ENCODE measurements at places on chromosomes 2 and 18. TPM values are rescaled to one million over a fixed set of nuclear protein-coding genes. Genes with fewer than 3 reads are reported as not detected.

GRCh38 chr2:151191001-151191400 is 70.7 kb downstream of the RBM43 start:
- no peak for DNase-seq

DNA sequence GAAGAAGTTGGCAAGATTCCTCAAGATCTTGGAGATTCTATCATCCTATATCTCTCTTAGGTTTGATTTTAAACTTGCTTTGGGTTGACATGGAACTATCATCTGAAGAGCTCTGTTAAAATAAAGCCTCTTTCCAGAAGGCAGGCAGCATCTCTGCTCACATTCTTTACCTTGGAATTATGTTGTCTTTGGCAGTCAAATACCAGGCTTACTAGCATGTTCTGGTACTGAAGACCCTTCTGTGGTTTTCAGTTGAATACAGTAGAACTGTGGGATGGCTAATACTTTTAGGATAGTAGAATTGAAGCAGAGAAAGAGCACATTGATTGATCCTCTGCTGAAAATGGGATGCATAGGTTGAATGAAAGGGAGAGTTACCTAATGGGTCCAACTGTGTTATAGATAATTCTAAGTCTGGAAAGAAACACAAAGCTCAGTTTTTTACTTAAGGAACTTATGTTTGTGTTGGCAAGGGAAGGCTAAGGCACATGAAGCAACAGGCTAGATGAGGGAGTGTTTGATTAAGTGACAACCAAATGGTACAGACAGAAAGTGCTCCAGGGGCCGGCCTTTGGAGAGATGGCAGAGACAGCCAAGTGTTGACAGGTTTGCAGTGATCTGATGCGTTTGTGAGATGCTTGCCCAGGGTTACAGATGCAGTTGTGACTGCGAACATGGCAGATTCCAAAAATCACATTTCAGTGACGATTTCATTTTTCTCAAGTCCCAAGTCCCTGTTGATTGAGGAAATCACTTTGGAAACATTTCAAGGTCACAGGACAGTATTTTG is 397.9 kb downstream of the MEIS1 start:
- DNase-seq: no peak

DNA sequence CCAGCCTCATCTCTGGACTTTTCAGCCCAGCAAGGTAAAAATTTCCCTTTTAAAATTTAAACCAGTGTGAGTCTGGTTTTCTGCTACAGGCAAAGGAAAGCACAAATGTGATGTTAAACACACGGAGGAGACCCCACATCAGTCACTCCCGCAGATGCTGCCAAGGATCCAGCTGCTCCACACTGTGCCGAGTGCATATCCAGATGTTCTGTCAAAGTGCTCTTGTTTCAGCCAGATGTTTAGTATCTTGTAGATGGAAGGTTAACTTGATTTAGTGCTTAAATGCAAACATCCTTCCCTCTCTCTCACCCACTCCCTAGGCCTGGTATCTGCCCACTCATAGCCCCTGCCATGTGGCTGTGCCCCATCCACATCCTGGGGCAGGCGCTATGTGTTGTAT is 15.8 kb upstream of the ATOH8 start:
- DNase-seq: no peak

DNA sequence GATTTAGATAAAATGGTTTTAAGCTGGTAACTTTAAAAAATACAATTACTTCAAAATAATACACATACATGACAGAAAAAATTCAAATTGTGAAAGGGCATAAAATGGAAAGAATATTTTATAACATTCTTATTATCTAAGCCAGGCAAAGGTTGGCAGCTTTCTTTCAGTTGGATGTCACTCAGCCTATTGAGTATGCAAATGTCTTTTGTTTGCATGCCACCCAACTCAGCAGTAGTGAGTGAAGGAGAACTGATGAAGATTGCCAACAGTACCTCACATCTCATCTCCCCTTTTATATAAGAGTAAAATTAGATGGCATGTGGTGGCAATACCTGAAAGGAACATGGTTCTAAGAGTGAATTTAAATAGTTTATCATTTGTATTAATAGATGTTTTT is 24.8 kb downstream of the BMPR2 start:
- no peak for DNase-seq

DNA sequence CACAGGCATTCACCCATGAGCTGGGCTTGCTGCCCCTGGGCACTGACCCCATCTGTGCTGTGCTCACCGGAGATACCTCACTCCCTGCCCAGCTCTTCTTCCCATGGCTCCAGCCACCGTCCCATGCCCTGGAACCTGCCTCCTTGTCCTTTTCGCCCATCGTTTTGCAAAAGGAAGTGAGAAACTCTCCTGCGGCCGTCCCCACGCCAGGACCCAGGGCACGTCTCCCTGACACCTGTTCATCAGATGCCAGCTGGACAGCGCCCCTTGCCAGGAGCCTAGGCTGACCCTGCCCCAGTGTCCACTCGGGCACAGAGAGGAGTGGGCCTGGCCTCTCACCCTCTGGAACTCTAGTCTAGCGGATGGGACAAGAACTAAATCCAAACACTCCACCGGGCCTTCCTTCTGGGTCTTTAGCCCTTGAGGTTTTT is 238.6 kb downstream of the SEPTIN10 start:
- no peak for DNase-seq

GRCh38 chr2:240725671-240726070 is 34.0 kb downstream of the AQP12A start:
- no peak for DNase-seq

- no peak for DNase-seq
These were observed 225.2 kb downstream of the ZNF521 start for GRCh38 chr18:25126751-25127150.

DNA sequence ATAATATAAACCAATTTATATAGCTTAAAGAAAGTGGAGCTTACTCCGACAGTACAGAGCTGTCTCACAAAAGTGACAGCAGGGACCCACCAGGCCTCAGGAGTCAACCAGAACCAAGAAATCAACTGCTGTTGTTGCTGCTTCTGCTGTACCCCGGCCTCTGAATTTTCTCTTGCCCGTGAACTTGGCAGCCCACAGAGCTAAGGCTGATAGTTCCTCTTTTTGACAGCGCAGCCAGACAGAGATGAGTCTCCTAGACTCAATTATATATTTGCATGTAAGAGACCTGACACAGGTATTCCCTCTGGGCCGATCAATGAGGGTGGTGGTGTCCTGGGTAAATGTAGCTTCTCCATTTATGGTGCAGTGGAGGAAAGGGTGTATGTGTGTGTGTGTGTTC is 109.4 kb downstream of the KCTD1 start:
- peak; percentile 66 for DNase-seq

GRCh38 chr18:21513741-21514140 is 86.8 kb downstream of the ESCO1 start:
- no peak for DNase-seq

DNA sequence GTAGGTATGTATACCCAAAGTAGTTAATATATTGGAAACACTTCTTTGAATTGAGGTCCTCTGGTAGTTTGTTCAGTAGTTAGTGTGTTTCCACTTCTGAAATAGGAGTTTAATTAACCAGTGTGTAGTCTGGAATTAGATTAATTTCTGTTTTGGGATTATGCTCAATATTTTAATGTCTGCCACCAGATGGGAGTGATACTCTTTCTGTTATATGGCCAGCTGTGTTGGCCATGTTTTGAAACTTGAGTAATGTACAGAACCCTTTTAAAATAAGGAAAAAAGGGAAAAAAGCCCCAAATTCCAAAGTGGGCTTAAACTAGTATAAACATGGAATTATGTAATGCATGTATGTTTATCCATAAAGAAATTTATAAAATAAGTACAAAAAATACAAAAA is 147.7 kb downstream of the CTNNA2 start:
- DNase-seq: no peak

- no peak for DNase-seq
These were observed 29.7 kb downstream of the C2orf42 start for GRCh38 chr2:70161069-70161534.

- no peak for DNase-seq
These were observed 28.0 kb downstream of the RFX8 start for GRCh38 chr2:101446869-101447268.

DNA sequence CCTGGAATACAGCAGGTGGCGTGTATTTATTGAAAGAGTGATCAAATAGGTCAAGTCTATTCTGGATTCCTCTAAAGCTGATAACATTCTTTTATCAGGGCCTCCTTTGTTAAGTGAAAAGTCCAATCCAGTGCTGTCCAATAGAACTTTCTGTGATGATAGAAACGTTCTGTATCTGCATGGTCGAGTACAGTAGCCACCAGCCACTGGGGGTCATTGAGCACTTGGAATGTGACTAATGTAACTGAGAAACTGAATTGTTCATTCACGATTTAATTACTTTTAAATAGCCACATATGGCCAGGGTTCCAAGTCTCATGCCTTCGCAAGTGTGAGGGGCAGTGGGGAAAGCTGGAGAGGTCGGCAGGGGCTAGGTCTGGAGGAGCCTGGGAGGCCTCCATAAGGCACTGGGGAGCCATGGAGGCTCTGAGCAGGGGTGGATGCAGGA is 20.5 kb downstream of the SH2D6 start:
- no peak for DNase-seq

- no peak for DNase-seq
These were observed 120.8 kb downstream of the MCFD2 start for GRCh38 chr2:46794693-46795317.

DNA sequence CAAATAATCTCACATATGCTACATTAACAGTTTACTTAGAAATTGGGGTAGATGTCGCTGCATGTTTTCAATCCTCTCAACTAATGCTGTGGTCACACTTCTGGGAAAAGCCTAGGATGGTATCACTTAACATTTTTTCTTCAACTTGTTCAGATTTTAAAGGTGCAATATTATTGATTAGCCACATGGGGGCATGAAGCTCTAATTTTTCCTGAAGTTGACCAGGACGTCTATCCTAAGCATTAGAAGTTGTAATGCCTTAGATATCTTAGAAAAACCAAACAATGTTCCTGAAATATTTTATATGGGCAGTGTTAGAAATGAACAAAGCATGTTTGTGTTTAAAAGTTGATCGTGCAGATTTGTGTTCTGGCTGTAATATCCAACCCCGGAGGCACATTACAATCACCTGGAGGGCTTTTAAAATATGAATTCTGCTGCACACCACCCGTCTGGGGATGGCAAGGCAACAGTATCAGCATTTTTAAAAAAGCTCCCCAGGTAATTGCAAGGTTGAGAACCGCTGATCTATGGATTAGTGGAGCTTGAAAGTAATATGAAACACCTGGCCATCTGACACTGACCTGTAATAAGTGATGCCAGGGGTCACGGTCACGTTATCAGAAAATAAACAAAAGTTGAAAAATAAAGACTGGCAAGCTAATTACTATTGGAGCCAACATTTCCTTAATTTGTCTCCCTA is 100.5 kb upstream of the LMAN1 start:
- peak; percentile 12 for DNase-seq

- no peak for DNase-seq
These were observed 31.8 kb downstream of the NYAP2 start for GRCh38 chr2:225431105-225431863.

DNA sequence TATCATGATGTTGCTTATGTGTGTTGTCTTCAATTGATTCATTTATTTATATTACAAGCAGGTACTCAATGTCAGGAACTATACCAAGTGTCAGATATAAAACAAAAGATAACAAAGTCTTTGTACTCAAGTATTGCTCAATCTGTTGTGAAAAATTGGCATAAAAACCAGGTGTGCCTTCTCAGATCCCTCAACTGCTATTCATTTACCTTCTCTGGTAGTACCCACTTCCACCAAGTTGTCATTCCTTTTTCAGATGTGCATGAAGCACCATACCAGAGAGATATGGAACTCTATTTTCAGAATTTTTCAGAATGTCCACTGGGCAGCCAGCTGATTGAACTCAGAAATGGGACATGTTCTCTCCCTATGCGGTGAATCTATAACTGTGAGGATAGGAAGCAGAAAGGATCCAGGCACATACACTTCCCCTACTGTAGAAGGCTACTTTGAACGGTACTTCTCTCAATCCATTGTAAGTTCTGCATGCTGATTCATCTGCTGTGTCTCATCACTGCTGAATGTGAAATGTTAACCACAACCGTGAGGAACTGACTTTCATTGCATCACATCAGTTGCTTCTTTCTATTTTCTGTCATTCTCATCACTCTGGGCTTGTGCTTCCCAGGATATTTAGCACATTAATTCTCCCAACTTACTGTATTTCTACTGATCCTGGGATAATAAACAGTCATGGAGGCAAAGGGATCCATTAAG is 1621.3 kb downstream of the SUCLG1 start:
- no peak for DNase-seq

- no peak for DNase-seq
These were observed 86.1 kb upstream of the BCL2L11 start for GRCh38 chr2:111034606-111035005.

DNA sequence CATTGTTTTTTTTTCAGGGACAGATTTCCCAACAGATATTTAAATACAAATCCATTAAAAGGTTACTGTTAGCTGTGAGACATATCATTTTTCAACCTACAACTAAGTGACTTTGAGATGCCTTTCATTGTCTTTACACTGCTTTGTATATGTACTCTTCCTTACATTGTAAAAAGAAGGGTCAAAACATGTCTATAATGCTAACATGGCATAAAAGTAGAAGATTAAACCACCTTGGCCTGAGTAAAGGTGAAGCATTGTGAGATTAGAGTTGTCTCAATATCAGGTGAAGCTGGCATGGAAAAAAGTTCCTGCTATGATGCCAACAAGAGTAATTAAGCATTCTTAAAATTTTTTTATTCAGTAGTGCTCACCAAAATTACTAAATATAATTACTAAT is 1508.5 kb upstream of the NXPH2 start:
- DNase-seq: no peak

DNA sequence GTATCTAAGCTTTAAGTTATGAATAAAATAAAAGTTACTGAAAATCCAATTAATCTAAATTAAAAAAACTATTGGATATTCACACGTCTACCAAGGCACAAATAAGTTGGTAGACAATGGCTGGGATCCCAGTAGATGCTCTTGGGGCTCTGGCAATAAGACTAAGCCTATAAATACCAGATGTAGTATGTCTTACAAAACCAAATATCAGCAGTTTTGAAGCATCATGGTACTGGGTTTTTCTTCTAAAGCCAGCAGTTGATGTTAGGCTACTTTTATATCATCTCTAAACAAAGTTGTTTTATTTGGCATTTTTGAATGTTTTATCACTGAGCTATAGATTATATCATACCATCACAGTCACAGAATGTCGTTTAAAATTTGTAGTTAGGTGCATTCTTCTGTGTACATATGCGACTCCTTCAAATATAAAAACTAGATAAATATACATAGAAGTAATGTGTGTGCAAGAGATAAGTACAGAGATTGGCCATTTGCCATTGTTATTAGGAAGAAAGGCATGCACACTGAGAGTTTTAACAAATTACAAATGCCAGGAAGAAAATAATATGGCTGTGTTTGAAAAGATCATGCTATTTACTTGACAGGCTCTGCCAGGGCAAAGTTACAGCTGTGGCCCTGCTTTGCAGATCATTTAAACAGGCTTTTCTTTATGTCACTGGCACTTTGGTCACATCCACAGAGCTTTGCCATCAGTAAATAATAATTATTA is 21.6 kb upstream of the TMEM17 start:
- DNase-seq: no peak

Gene EHD3
- total RNA-seq: 60.4 TPM

Gene SH3RF3
- 0.12 TPM for total RNA-seq

Gene EFHD1
- total RNA-seq: not detected

Gene CACNB4
- 1.1 TPM for total RNA-seq

Gene EFEMP1
- not detected for total RNA-seq

Gene UCN
- total RNA-seq: 3.6 TPM

Gene CFAP65
- not detected for total RNA-seq
